T47D (cell line): ENCODE measurements at places on chromosomes 16 and 17.

- no peak for DNase-seq
Measured at GRCh38 chr16:48321317-48322036, 63.7 kb downstream of the SIAH1 start.

GRCh38 chr16:64174327-64174726, 947.5 kb downstream of the CDH11 start:
- no peak for DNase-seq

- no peak for DNase-seq
Measured at GRCh38 chr17:17830740-17831207, 6.0 kb downstream of the SREBF1 start.

GRCh38 chr17:44865931-44866330, 18.2 kb downstream of the HIGD1B start:
- DNase-seq = no peak

DNA sequence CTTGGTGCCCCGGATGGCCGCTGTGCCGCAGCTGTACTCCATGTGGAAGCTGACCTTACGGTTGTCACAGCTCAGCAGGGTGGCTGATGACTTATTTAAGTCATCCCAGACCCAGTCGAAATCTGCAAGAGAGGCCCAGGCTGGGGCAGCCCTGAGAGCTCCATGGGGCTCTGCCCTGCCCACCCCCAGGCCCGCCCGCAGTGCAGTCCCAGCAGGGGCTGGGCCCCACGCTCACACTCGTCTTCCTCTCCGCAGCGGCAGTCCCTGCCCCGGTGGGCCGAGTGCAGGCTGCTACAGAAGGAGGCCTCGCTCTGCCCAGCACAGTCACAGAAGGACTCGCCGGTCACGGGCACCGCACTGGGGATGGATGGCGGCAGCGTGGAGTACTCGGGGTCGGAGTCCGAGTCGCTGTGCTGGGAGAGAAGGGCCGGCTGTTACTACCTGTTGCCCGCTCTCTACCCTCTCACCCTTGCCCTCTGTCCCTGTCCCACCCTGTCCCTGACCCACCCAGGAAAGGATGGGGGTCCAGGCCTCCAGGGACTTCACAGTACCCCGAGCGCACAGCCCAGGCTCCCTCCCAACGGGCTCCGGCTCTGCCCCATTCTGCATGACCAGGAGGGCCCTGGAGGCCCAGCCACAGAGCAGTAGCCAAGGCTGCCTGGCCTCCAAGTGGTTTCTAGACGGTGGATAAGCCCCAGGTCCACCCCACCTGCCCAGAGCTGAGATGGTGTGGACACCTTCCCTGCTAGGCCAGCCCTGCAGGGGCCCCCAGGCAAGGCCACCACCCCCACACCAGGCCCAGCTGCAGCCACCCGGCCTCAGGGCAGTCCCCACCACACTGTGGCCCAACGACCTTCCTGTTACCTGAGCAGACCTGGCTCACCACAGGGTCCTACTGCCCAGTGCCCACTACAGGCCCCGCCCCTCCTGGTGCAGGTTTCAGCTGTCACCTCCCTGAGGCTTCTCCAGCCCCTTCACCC, 3.9 kb downstream of the SPSB3 start:
- no peak for DNase-seq

DNA sequence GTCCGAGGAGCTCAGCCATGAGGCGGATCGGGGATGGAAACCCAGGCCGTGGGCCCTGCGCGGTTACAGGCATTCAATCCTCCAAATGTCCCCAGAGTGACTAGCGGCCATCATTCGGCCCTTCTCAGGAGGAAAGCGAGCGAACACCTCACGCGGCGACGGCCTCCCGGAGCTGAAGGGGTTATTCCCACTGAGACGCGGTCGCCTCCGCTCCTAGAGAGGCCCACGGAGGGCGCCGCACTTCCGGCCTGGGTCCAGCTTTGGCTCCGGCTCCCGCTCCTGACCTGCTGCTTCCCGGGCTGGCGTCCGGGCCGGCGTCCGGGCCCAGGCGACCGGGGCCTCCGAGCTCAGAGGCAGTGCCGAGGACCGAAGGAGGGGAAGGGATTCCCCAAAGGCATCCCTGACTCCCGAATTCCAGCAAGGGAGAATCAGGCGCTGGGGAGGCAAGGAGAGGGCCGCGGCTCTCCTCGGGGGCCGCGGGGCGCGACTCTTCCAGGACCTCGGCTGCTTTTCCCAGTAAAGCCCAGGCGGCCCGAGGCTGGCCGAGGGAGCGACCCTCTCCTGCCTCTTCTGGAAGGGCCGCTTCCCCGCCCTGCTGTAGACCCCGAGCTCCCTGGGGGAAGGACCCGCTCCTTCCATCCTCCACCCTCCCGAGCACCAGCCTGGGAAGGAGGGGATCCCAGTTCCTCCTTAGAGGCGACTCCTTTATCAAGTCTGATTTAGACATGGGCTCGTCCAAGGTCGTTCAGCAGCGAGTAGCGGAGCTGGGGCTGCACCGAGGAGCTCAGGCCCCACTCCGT, 18.6 kb upstream of the ZNF629 start:
- peak; percentile 83 for DNase-seq

DNA sequence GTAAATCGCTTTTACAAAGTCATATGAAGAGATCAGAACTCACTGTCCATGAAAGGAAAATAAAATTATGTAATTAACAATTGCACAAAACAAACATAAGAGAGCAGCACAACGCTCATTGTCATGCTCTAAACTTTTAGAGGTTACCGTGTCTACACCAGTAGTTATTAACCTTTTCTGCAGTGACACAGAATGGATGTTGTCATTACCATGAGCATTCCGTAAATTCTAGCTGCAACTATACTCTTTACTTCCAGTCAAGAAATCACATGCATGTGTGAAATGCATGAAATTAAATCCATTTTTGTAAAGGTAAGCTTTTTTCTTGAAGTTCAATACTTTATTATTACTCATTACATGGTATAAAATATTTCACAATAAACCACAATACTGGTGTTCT, 38.2 kb downstream of the USP32 start:
- no peak for DNase-seq

DNA sequence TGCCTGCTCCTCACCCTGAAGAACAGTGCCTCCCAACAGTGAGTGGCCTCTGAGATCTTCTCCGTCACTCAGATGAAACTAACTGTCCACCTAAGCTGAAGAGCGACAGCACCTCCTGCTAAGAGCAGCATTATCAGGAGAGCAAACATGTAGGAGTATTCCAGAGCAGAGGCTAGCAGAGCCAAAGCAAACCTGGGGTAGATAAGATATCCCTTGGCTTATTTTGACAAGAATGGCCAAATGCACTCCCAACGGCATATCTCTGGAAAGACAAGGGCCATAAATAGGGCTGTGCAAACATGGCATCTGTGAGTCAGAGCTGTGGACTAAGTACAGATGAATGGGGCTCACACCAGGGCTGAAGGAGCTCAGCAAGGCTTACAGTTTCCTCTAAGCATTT, 96.3 kb downstream of the NDEL1 start:
- no peak for DNase-seq

GRCh38 chr17:40561294-40561870, 3.9 kb downstream of the CCR7 start:
- no peak for DNase-seq

GRCh38 chr17:42779936-42780850, at the start of gene WNK4:
Gene WNK4 (plus strand): TSS chr17:42780610. CDS start chr17:42780699, 89 bp downstream.
- DNase-seq = peak; percentile 60

DNA sequence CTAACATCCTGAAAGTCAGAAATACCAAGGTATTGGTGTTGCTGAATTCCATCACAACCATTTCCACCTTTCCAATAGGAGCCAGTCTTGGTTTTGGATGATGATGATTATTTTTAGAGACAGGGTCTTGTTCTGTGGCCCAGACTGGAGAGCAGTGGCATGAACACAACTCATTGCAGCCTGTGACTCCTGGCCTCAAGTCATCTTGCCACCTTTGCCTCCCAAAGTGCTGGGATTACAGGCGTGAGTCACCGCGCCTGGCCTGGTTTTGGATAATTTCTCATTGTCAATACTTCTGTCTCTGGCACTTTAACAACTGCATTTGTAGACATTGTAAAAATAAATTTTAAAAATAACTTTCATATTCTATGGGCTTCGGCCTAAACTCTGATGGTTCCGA, 22.6 kb downstream of the STAT5B start:
- no peak for DNase-seq

GRCh38 chr17:1109606-1110540, 69.9 kb downstream of the ABR start:
- peak; percentile 30 for DNase-seq

GRCh38 chr17:70420861-70421445, 251.6 kb downstream of the KCNJ2 start:
- DNase-seq = no peak

DNA sequence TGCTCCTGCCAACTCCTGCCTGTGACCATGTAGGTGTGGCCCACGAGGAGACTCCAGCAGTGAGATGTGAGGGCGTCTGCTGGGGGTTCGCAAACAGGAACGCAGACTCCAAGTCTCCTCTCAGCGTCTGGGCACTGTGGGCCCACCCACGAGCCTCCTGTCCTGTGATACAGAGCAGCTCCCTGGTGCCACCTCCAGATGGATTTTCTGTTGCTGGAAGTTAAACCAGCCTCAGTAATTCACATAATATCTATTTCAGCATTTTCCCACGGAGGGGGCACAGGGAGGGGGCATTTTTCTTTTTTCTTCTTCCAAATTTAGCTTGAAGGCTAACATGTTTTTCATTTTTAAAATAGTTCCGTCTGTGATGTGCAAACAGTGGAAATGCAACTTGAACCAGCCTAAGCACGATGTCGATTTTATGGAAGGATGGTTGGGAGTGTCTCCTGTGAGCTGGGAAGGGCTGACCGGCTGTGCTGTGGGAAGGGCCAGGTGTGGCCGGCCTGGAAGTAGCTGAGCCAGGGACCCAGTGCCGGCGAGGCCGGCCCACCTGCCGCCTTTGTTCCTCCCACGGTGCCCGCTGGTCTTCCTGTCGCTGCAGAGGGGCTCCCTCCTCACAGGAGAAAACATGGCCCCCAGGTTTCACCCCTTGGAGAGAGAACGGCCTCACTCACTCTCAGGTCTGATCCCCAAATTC, 3.9 kb upstream of the RAB40B start:
- no peak for DNase-seq
